Stimulated activated CD8-positive, alpha-beta memory T cell treated with anti-CD3 and anti-CD28 coated beads, Interleukin-12 subunit alpha, Interleukin-12 subunit beta, amount 100 ng/mL, for 1 hour (primary cell): ENCODE measurements at places on chromosomes 7 and 10.

GRCh38 chr7:18700147-18700546, 204.6 kb downstream of the HDAC9 start:
- DNase-seq: no peak

- no peak for DNase-seq
Measured at GRCh38 chr7:116354546-116355423, 144.4 kb downstream of the TES start.

- DNase-seq: no peak
Measured at GRCh38 chr7:117010375-117011133, 57.3 kb downstream of the ST7 start.

DNA sequence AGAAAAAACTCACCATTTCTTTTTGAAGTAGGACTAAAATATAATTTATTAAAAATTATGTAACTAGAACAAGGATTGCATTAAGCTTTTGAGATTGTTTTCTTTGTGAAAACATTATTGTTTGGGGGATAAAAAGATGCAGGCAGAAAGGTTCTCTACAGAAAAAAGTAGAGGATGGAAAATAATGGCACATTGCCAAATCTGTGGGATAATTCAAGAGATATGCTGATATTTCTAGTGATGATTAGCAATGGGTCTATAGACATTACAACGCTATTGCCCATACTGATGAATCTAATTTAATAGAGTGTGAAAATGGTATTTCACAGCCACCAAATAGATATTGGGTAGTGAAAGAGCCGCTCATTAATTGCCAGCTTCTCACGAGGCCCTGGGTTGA, 204.3 kb downstream of the RAPGEF5 start:
- DNase-seq: no peak

DNA sequence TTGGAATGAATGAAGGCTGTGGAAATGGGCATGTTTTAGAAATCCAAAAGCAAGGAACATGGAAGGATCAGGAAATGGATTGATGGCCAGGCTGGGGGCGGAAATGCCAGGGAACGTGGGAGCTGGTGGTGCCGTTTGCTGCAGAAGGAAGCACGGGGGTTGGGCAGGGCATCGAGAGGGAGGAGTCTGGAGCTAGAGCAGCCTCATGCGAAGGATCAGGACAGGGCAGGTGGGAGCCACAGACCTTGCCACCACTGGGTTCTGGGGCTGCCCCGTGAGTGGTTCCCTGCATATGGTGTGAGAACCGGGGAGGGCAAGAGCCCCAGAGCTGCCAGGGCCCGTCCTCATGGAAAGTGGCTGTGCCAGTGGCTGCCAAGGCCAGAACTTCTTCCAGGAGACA, 193.8 kb upstream of the ZNF32 start:
- DNase-seq: no peak

DNA sequence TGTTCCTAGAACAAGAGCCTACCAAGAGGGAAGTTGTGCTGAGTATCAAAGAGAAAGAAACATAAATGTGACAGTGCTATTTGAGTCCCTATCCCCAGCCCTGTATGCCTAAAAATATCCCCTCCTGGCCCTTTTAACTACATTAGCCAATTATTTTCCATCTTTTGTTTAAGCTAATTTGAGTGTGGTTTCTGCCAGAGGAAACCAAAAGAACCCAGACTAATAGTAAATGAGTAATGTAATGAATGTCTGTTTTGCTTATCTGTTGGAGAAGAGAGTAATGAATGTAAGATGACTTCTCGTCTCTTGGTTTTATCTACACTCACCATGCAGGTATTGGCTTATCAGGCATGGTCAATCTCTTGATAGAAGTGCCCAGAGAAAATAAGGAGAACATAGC, 134.4 kb upstream of the CDK1 start:
- DNase-seq: no peak

DNA sequence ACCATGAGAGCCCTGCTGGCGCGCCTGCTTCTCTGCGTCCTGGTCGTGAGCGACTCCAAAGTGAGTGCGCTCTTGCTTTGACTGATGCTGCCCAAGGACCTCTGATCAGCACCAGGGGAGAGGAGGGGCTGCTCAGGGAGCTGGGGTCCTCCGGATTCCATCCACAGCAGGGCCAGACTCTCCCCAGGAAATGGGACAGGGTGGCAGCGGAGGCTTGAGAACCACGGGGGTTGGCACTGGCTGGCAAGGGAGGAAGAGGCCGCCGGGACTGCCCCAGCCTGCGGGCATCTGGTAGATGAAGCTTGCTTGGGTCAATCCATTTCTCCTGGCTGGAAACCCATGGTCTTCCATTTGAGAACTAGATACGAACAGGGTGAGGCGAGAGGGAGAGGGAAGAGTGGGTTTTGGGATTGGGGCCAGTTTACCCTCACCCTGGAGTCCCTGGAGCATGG, 647 bp downstream of the PLAU start:
- no peak for DNase-seq

DNA sequence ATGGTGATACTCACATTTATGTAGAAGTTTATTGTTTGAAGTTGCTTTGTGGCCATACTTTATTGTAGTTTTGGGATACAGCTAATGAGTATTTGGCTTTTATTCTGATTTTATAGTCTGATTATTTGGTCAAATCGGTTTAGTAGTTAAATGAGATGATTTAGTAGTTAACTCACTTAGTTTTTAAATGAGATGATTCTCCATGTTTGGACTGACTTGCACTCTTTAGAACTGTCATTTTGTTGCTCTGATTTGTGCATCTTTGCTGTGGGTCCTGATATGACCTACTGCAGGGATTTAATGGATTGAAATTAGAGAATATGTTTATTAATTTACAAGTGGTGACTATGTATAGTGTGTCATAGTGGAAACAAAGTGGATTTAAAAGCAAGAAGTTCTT, 44.2 kb downstream of the EXOC4 start:
- no peak for DNase-seq

- no peak for DNase-seq
Measured at GRCh38 chr7:22588351-22588750, 88.4 kb upstream of the STEAP1B start.

DNA sequence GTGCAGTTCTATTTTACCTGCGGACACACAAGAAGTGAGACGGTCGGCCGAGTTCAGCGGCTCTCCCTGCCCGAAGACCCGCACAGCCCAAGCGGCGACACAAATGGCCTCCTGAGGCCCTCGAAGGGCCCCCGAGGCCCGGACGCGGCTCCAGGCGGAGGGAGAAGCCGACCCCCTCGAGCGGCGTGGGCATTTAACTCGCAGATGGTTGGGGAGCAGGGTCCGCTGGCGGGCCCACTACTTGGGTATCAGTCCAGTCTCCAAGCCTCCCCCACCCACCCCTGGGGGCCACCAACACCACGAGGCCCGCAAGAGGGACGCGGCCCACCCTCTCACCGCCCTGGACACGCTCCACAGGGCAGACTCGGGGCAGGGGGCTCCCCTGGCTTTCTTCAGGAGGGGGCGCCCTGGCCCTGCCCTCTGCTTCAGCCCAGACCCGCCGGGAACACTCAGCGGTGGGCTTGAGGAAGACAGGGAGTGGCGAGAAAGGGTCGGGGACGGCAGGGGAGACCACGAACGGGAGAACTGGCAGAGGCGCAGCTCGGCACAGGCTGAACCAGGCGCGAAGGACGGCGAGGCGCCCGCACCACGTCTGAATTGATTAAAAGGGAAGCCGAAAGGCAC, 1.7 kb downstream of the IGF2BP3 start:
- no peak for DNase-seq

GRCh38 chr7:85561706-85562105, 374.9 kb upstream of the SEMA3D start:
- no peak for DNase-seq

GRCh38 chr7:112143582-112143981, 62.6 kb downstream of the DOCK4 start:
- no peak for DNase-seq

GRCh38 chr10:33271969-33272583, 62.4 kb downstream of the NRP1 start:
- no peak for DNase-seq

DNA sequence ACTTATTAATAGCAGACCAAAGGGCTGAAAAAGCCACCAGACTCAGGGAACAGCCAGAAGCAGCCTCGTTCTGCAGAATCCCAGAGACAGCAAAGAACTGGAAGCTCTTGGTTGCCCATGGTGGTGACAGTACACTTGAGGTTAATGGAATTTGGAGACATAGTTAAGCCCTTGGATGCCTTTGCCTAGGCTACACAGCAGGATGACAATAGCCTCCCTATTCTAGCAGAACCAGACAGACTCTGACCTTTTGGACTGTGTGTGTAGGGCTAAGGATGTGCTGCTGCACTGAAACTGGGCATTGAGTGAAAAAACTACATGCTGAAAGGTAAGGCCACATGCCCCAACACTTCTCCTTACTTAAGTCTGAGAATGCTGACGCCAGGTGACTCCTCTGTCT, 22.7 kb downstream of the OTUD1 start:
- no peak for DNase-seq

DNA sequence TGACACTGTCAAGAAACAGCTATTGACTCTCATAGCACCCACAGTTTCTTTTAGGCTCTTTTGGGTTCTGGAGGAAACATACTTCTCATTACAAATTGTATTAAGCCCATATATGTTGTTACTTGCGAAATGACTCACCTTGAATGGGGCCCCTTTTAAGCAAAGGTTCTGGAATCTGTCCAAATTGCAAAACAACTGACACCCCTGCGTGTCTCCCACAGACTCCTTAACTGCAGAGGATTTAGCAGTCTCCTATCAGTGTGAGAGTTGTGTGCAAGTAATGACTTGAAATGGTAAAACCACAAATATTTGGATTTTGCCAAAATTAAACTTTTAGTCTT, 192.3 kb downstream of the DNAJC1 start:
- DNase-seq: no peak

- DNase-seq: no peak
Measured at GRCh38 chr10:43980313-43980712, 331.6 kb upstream of the ZNF32 start.

GRCh38 chr10:6174201-6174874, 28.4 kb upstream of the PFKFB3 start:
- DNase-seq: no peak

DNA sequence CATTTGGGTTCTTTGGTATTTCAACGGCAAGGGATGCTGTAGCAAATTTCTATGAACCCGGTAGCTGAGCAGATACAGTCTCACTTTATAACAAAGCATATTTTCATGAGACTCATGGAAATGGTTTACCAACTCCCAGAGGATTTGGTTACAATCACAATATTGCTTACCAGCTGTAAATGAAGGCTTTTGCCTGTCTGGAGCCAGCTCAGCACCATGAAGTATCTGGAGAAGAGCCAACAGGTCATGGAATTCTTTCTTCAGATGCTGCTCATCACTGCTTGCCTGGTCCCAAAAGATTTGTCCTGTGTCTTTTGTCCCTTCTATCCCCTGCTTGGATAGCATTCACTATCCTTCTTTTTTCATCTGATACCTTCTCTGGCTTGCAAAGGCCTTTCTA, 316.9 kb upstream of the PHYHIPL start:
- no peak for DNase-seq

- DNase-seq: peak; percentile 0
Measured at GRCh38 chr7:102875700-102876295, 37.0 kb upstream of the LRRC17 start.

- DNase-seq: no peak
Measured at GRCh38 chr10:114682121-114682520, 24.0 kb upstream of the ABLIM1 start.

GRCh38 chr10:101291331-101292193, 62.3 kb upstream of the LBX1 start:
- peak; percentile 36 for DNase-seq

GRCh38 chr7:130566898-130567280, 75.0 kb downstream of the MEST start:
- no peak for DNase-seq

DNA sequence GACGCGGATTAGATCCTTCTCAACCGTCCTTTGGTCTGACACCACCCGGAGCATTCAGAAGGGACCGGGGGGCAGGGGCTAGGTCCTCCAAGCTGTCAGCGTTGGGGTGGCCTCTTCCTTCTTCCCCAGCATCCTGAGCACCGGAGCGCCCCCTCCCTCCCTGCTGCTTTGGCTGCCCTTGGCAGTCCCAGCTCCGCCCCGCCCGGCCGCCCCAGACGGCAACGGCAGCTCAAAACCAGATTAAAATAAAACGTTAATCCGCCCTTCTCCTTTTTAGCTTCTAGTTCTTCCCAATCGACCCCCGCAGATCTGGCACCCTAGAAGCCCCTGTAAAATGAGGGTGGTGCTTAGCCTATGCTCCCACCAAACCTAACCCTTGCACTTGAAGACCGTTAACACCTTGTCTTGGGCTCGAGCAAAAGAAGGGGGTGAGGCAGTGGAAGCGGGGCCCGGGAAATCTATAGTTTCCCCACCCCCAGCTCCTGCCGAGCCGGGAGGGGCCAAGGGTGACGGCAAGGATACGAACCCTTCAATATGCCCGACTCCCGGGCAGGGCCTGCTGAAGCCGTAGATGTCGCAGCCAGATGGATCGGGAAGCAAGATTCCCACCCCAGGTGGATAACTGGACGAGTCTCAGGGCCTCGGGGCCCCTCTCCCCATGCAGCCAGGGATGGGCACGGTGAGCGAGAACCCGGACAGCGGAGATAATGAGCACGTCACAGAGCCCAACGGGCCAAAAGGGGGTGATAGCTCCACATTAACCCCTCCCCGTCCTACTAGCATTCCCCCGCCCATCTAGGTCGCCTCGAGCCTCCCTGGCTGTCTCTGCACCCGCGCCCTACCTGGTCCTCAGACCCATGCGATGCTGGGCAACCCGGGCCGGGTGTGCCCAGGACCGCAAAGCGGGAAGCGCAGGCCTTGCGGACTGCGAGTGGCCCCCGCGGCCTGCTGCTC, 169.7 kb downstream of the NRF1 start:
- no peak for DNase-seq

GRCh38 chr10:77461636-77462296, 175.8 kb downstream of the KCNMA1 start:
- DNase-seq: no peak

DNA sequence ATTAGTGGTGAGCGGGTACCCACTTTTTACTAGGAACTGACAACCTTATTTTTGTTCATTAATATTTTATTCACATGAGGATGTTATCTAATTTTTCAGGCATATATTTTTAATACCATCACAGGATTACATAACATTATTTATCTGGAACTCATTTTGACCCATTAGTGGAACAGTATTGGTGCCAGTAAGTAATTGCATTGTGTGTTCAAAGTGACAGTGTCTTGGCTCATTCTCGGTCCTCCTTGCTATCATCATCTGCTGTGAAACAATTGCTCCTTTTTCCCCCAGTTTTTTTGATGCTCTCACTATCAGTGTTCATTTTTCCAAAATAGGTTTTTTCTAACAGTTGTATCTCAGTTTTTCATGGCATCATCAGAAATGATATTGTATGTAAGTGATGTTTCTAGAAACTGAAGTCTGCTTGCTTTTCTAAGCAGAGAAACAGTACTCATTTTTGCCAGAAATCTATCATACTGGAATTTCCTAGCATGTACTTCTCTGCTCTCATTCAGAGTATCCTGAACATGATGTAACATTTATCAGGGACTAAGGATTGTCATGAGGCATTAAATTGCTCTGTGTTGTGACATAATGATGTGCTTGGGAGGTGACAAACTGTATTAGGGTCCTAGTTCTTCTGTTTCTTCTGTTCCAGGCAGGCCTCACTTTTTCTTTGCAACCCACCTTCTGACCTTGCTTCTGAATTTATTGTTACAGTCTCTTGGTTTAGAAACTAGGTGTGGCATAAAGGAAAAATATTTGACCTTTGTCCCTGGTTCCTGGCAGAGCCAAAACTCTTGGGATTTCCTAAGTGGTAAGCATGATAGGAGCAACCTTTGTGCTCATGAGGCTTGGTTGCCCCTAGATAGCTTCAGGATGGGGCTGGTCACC, 4.2 kb downstream of the NUB1 start:
- no peak for DNase-seq
